ENCODE measurements at places on chromosomes 7 and 10.

DNA sequence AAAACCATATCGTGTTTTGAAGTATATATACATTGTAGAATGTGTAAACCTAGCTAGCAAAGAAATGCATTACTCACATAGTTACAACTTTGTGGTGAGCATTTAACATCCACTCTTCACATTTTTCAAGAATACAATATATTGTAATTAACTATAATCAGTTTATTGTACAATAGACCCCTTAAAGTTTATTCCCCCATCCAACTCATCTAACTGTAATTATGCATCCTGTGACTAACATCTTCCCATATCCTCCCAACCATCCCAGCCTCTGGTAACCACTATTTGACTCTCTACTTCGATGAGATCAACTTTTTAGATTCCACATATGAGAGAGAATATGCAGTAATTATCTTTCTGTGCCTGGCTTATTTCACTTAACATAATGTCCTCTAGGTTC, 526.4 kb downstream of the KIF20B start:
- DNase-seq = no peak

DNA sequence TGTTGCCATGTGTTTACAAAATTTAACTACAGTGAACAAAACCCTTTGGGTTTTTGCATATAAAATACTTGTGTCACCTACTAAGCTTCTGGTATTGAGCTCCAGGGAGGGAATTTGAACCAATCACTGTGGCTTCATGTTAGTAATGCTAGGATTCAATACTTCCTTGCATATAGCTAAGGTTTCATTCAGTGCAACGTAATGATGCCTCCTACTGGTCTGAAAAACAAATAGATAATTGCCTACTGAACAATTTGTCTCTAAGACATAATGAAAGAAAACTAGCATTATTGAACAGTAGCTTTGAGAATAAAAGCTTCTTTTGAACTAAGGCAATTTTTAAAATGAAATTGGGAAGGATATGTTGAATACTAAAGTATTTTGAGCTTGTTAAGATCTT, 244.4 kb downstream of the ZWINT start:
- peak; percentile 21 for DNase-seq

DNA sequence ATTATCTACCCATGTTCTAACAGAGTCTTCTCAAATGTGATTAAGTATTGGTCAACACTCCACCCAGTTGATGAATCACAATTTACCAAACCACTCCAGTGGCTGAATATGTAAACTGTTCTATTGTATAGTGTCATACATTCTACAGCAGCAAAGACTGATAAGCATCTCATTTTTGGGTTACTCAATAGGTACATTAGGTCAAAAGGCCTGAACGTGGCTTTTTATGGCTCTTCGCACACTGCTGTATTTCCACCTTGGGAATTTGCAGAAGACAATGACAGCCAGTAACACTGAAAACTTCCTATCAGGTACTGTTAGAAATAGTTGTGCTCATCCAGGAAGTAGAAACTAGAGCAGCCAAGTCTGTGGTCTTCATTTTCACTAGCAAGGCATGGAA, 166.9 kb downstream of the GLI3 start:
- no peak for DNase-seq

GRCh38 chr10:95264227-95265051, 26.4 kb downstream of the PDLIM1 start:
- DNase-seq = no peak

- no peak for DNase-seq
Measured at GRCh38 chr10:10193848-10194247, 823.8 kb upstream of the CELF2 start.

DNA sequence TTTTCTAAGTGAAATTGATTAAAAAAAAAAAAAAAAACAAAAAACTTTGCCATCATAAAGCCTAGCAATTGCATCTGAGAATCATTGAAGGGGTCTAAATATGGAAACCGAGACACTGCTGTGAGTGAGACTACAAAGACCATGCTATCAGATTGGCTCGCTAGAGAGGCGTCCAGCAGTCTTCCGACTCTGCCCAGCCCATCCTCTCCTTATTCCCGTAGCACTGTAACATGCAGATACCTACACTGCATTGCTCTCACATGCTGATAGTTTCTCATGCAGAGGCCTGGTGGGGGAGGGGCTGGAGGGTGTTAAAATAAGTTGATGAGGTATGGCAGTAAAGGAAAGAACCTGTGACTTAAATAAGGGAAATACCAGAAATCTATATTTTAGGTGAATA, 130.7 kb downstream of the NRF1 start:
- DNase-seq = no peak

GRCh38 chr7:7517754-7518153, 17.9 kb downstream of the COL28A1 start:
- DNase-seq = no peak

All from DMS153 (cell line).